ENCODE measurements at places on chromosomes 1 and 21.

DNA sequence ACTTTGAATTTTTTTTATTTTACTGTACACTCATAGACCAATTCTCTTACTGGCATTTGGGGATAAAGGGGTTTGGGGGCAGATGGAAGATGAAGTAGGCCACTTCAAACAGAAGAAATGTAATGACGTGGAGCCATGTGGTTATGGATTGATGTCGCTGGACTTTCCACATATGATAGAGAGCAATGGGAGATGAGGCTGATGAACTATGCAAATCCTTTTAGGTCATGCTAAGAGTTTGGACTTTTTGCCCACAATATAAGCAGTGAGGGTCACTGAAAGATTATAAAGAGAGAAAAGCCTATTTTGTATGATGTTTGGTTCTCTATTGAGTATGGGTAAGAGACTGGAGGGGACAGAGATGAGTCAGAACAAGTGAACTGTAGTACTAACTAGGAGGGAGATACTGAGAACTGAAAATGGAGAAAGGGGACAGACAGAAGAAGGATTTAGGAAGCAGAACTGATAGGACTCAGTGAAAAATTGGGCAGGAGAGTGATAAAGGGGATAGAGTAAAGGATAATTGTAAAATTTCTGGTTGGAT lies 9.2 kb downstream of the C1orf21 start:
- H3K27ac ChIP-seq = no peak overlapping the region
- peaks cover 21% of the 10 kb centered on the region for H3K27me3 ChIP-seq
- no peaks in the 10 kb centered on the region for H3K36me3 ChIP-seq
- DNase-seq = no peak
- peaks cover 3% of the 10 kb centered on the region for H3K4me1 ChIP-seq

DNA sequence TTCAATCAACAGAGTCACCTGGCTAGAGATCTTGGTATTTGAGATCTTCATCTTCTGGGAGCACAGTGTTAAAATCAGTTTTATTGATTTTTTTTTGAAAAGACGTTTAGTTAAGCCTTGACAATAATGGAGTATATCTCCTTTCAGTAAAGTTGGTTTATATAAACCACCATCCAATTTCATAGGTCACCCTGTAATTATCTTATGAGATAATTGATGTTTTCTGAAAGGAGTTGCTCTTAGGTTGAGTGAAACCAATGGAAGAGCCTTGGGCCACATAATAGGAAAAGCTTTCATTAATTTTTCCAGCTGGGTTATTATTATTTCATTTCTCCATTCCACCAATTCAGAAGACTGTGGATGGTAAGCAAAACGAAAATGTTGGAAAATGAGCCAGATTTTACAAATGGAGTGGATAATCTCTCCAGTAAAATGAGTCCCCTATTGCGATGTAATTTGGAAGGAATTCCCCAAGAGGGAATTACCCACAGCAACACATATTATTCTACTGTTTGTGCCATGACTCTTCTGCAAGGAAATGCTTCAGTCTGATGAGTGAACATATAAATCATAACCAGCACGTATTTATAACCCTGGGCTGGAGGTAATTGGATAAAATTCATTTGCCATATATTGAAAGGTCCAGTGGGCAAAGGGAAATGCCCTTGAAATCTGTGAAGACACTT lies 46.2 kb upstream of the TINAGL1 start:
- H3K36me3 ChIP-seq = no peaks in the 10 kb centered on the region
- H3K4me1 ChIP-seq = peaks cover under 1% of the 10 kb centered on the region
- peaks cover 8% of the 10 kb centered on the region for H3K27me3 ChIP-seq
- DNase-seq = no peak
- no peak overlapping the region for H3K4me3 ChIP-seq

DNA sequence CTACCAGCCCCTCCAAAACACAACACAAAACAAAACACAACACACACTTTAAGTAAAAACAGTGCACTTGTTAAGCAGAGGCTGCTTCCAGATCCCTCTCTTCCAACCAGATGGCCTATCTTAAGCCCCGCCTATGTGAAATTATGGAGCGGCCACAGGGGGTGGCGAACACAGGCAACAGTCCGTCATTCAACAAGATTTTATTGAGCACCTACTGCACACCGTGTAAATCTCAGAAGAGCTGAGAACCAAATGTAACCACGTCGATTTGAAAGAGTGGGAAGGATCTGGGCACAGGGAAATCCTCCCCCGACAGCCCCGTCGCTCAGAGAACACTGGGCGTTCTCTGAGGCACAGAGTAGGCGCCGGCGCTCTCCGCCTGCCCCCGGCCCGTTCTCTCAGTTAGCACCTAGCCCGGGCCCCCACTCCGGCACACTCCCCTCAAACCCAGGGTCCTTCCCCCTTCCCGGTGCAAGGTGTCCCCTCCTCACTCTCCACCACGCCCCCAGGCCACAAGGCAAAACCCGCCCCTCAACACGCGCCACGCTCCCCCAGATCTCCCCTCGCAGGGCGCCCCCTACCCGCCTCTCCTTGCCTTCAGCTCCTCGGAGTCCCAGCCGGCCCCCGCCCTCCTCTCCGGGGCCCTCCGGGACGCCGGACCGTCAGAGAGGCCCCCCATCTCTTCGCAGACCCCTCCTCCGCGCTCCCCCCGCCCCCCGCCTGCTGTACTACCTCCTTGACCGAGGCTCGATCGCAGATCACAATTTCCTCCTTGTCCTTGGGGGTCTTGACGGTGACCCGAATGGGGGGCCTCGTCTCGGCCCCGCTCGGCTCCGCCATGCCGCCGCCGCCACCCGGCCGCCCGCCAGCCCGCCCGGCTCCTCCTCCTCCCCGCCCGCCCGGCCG lies 483 bp downstream of the UBQLN4 start:
- no peaks in the 10 kb centered on the region for H3K27me3 ChIP-seq
- no peaks in the 10 kb centered on the region for H3K36me3 ChIP-seq
- peak overlapping the region; percentile 95 for H3K4me3 ChIP-seq

GRCh38 chr1:5999711-6000443 lies 7.7 kb upstream of the NPHP4 start:
- H3K27me3 ChIP-seq = no peaks in the 10 kb centered on the region
- no peak overlapping the region for H3K4me3 ChIP-seq
- H3K27ac ChIP-seq = no peak overlapping the region
- DNase-seq = no peak
